HCEC 1CT (cell line): ENCODE measurements at places on chromosomes 7 and 10.

DNA sequence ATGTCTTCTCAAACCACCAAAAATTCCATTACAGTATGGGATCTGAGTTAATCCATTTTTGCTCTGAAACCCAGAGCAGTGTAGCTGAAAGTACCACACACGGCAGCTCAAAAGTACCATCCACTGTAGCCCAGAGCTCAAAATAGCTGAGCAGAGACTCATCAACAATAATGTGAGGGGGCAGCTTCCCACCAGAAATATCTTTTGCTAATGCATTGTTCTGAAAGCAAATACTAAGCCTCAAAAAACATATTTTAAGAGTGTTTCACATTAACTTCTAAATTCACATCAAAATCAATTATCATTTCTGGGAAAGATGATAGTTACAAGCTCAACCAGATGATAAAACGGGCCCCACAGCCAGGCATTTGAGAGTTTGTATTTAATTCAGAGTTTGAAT lies 73.7 kb downstream of the ABLIM1 start:
- DNase-seq = no peak

- DNase-seq = no peak
Measured at GRCh38 chr7:43553999-43554398, 28.9 kb upstream of the STK17A start.

DNA sequence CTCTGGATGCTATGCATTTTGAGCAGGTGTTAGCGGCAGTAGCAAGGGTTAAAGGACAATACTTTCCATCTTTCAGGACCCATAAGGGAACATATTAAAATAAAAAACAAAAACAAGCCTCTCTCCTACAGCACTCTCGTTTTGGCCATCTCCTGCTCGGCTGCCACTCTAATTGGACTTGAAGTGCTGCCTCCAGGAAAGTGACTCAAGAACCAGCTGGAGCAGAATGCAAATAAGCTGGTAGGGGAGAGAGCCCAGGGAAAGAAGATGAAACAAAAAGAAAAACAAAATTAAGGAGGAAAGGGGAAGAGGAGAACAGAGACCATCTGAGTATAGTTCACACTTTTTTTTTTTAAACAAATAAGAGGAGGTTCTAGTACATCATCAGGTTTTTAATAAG lies 65.6 kb downstream of the HBP1 start:
- no peak for DNase-seq

DNA sequence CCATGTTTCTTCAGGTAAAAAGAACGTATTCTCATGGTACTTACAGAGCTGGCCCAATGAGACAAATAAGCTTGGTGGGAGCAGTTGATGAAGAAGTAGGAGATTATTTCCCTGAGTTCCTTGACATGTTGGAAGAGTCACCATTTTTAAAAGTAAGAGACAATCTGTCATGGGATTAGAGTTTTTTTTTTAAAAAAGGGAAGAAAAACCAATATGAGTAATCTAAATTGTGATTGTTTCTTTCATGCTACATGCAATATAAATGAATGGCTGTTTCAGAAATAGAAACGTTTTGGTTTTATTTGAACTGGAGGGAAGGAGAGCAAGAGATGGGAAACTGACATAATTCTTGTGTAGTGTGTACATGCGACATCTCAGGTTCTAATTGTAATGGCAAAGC lies 32.8 kb downstream of the TMEM60 start:
- DNase-seq = no peak

DNA sequence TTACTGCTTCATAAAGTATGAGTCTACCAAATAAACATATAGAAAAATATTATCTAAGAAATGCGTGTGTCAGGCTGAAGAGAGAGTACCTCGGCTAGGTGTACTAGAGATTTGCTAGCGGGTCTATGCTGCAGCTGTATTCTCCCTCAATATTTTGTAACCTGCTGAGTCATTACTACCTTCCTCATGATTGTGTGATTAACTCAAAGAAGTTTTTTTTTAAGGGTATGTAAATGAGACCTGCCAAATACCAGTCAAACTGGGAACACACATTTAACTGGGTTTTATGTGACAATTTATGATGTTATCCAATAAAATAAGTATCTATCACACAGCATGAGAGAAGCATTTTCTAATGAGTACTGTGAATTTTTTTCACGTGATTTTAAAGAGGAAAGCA lies 180.4 kb downstream of the RNF133 start:
- DNase-seq = no peak

DNA sequence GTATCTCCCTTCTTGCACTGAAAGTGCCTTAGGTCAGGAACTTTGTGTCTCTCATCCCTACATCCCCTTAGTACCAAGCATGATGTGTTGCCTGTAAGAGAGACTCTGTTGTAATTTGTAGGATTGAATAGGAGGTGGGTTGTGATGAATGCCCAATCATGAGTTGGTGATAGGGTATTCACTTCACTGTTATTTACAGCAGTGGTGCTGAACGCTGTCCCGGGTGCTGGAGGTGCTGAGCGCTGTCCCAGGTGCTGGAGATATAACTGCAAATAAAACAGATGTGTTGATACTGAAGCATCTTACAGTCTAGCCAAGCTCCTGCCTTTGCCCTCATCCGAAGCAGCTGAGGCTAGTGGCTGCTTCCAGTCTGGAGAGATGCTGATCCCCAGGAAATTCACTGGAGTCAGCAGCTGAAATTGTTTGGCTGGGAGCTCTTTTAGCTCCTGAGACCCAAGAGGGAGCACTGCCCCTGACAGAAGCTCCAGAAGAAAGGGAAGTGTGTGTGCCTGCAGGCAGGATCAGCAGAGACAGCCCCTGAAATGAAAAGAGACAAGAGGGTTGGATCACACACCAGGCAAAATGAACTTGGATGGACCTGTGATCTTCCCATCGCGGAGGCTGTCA lies 183.4 kb downstream of the SORCS3 start:
- no peak for DNase-seq

- DNase-seq = no peak
Measured at GRCh38 chr10:30587522-30588031, 42.0 kb downstream of the LYZL2 start.

DNA sequence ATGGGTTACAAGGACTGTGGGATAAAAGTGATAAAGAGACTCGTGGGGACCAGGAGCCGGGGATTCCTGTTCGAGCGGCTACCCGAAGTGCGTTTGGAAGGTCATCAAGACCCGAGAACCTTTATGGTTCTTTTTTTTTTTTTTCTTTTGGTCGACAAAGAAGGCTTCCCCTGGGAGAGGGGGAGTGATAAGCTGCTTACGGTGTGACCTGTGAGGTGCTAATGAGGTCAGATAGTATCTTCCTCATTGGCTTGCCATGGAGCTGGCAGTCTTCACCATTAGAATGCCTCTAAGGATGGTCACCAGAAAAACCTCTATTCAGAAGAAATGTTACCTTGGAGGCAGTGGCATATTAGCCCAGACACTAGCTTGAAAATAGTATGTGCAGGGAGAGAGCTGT lies 92.3 kb upstream of the STEAP4 start:
- DNase-seq = no peak
